Thyroid gland (tissue), 4 donors: ENCODE measurements at places on chromosomes 7 and 10. TPM values are rescaled to one million over a fixed set of nuclear protein-coding genes. Genes with fewer than 3 reads are reported as not detected.

GRCh38 chr7:126690104-126690503, 562.6 kb downstream of the GRM8 start:
- no peaks in the 10 kb centered on the region for H3K4me1 ChIP-seq
- no peaks in the 10 kb centered on the region for H3K27me3 ChIP-seq
- no peak for DNase-seq
- H3K36me3 ChIP-seq = no peaks in the 10 kb centered on the region

DNA sequence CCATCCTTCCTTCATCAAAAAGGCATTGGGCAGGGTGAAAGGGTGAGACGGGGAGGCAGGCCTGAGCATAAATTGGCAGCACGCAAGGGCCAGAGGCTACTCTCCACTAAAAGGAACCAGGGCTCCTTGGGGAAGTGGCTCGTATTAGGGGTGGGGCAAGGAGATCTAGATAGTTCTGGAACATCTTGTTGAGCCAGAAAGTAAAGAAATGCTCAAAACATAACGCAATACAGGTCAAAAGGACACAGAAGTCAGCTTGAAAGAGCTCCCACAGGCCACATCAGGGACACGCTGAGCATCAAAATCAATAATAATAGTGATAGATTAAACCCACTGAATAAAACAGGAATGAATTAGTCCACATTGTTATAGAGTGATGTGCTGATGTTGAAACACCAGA, 203.1 kb downstream of the ELMO1 start:
- no peak for DNase-seq
- no peaks in the 10 kb centered on the region for H3K36me3 ChIP-seq
- peaks cover 10% of the 10 kb centered on the region for H3K4me1 ChIP-seq
- no peak overlapping the region for H3K4me3 ChIP-seq

INA gene
- total RNA-seq = 0.59 TPM

ANK3 gene
- total RNA-seq = 118 TPM

CHAT gene
- not detected for total RNA-seq

DNA sequence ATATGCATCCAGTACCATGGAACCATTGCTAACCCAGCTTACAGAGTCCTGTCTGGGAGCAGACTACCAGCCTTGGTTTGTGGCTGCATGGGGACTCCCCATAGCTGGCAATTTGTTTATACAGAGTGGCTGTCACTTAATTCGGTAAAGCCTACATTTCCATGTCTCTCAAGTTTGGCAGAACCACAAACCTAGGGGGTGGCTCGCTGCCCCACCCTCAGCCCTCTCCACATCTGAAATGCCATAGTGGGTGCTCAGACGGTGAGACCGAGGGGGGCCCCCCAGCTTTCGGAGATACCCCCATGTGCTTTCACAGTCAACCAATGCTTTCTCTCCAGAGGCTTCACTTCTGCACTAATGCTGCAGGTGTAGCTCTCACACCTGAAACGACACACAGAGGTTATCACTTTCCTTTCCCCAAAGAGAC, 75.5 kb upstream of the KAT6B start:
- H3K36me3 ChIP-seq = no peaks in the 10 kb centered on the region
- no peaks in the 10 kb centered on the region for H3K4me1 ChIP-seq
- H3K27me3 ChIP-seq = no peaks in the 10 kb centered on the region
- DNase-seq = no peak
- no peak overlapping the region for H3K27ac ChIP-seq

NEUROD6 gene
- total RNA-seq = not detected

GRCh38 chr7:149721084-149721601, 52.2 kb downstream of the ZNF467 start:
- no peak for DNase-seq
- no peak overlapping the region for H3K4me3 ChIP-seq
- H3K36me3 ChIP-seq = peaks cover 30% of the 10 kb centered on the region
